NCI-H187 treated with DMSO at 0.1 percent for 48 hours (cell line): ENCODE measurements at places on chromosomes 16 and 17.

- DNase-seq: no peak
Observed at GRCh38 chr16:68276223-68276622, 11.9 kb downstream of the SLC7A6 start.

DNA sequence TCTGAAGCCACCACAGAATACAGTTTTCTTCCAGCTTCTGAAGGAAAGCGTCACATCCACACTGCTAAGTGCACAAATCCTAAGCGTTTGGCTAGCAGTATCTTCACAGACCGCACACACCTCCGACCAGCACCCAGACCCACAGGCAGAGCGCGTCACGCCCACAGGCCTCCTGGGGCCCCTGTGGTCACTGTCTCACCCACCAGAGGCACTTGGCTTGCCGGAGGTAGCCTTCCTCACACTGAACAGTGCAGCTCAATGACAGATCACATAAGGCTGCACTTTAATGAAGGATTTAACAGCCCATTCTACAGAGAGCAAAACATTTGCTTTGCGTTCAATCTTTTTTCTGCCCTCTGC, 21.2 kb downstream of the SPHK1 start:
- DNase-seq: no peak

- DNase-seq: no peak
Observed at GRCh38 chr16:4520913-4521312, 17.7 kb downstream of the CDIP1 start.

GRCh38 chr16:82421851-82422250, 204.9 kb upstream of the CDH13 start:
- DNase-seq: no peak

DNA sequence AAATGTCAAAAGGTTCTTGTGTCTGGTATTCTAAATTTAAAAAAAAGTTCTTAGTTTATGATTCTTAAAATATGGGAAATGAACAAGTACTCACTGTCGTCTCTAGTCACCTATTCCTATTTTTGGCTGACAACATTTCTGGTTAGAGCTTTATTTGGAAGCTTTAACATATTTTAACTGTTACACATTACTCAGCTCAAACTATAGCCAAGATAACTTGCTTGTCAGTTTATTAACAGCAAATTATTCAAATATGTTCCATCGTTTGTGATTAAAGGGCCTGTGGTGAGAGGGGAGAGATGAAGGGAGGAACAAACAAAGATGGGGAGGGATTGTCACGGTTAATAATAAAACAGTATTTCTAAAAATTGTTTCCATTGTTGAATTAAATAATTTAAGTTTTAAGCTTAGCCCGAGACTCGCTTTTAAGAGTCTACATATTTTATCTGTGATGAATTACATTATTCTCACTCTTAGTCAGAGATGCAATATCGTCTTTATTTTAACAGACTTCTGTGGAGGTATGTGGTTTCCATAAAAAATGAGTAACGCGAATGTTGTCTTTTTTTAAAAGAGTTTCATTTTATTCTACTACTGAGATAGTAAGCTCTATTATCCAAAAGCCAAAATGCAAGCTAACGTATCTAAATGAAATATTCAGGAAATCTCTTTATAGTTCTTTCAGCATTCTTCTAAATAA, 321.9 kb upstream of the PMFBP1 start:
- DNase-seq: no peak

DNA sequence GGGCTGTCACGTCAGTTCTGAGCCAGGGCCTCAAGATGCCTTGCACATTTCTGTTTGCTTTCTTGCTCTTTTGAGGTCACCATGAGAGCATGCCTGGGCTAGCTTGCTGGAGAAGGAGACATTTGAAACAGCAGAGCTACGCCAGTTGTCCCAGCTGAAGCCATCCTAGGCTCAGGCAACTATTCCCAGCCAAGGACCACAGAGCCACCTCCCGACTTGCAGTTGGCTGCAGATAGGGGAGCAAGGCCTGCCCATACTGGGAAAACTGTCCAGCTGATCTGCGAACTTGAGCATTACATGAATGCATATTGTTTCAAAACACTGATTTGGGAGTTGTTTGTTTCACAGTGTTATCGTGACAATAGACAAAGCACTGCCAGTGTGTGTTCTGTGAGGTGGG, 340.8 kb downstream of the XYLT1 start:
- no peak for DNase-seq

- no peak for DNase-seq
Observed at GRCh38 chr16:53898993-53899392, 195.0 kb downstream of the FTO start.

GRCh38 chr17:61462719-61463315, 10.6 kb downstream of the TBX4 start:
- DNase-seq: no peak

DNA sequence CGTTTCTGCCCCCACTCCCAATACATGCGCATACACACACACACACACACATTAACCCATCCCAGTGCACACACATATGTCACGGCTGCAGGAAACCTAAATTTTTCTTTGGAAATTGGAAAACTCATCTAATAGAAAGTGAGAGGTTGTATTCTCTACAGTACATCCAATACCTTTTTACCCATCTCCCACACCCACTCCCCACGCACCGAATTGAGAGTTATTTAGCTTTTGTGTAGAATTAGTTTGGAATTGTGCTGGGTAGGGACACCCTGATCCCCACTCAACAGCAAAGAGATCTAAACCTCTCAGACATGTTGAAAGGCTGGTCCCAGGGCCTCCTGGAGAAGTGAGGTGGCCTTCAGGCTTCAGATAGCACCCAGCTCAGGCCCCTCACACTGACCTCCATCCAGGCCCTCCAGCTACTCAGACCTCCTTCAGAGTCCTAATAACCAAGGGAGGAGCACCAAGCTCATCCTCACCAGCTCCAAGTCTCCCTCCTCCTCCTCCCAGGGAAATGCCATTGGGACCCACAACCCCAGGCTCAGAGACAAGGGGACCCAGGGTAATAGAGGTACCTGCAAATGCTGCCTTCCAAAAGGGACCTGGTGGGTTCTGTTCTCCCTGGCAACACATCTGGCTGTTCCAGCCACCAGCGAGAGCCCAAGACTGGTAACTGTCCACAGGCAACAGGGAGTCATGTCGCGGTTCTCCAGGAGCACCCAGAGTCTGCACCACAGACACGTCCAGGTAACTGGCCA, 955 bp downstream of the HOXB13 start:
- no peak for DNase-seq

- DNase-seq: no peak
Observed at GRCh38 chr16:977081-977701, 4.4 kb upstream of the SOX8 start.

GRCh38 chr16:11088074-11088730, 143.8 kb downstream of the CLEC16A start:
- no peak for DNase-seq
